Dermis blood vessel endothelial cell (primary cell): ENCODE measurements at places on chromosomes 3 and 15. TPM values are rescaled to one million over a fixed set of nuclear protein-coding genes. Genes with fewer than 3 reads are reported as not detected.

DNA sequence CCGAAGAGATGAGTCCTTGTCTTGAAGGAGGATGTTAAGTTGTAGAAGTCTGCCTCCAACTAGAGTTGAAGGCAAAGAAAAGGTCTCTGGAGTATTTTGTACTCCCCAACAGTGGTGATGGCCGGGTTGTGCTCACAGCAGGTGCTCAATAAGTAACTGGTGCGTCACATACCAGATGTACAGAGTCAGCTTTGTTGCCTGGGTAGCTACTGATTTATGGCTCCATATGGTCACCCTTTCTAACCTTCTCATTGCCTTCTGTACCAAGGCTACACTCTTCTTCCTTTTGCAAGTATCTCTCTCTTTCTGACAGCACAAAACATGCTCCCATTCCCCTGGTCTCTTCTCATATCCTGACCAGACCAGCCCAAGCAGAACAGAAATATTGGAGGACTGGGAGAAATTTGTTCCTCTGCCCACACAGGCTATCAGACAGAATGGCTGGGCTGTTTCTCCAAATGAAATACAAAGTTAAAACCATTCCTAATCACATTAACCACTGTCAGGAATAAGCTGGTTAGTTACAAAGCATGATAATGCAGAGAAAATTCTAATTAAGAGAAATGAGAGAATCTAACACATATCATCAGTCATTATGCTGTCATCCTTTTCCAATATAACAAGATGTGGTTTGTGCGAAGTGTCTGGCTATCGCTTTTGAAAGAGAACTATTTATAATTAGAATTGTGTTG, 150.1 kb upstream of the LRRN1 start:
- DNase-seq, result no peak

- DNase-seq, result no peak
Observed at GRCh38 chr15:32794973-32795372, 77.2 kb downstream of the GREM1 start.

TM6SF1 gene
- total RNA-seq, result 34.7 and 41.9 TPM in 2 replicates

DNA sequence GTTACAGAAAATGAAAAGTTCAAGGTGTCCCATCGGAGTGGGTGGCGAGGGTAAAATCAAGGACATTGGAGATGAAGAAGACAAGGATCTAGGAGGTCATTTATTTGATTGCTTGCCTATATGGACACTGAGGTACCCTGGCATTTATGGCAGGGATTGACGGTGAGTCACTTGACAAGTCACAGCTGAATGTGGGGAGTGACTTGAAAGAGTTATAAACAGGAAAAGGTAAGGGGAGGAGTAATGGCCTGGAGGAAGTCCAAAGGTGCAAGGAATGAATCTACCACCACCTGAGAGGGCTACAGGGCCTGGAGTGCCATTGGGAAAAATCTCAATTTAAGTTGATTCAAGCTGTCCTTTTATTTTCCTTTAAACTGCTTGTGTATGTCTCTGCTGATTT, 11.8 kb upstream of the SGO1 start:
- DNase-seq, result no peak

DNA sequence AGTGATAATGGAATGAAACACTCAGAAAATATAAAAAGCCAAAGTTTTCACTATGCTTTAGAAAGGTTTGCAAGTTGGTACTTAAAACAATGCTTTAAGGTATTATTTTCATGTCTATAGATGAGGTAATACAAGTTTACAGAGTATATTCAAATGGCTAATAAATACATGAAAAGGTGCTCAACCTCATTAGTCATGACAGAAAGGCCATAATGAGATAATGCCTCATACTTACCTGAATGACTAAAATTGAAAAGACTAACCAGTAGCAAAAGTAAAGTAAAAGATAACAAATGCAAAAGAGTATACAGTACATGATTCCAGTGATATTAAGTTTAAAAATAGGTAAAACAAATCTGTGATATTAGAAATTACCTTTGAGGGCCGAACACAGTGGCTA, 163.8 kb downstream of the SUCLG2 start:
- no peak for DNase-seq

GRCh38 chr3:185728630-185729336, 96.1 kb downstream of the IGF2BP2 start:
- peak; percentile 60 for DNase-seq

- DNase-seq, result no peak
Observed at GRCh38 chr3:24608701-24609390, 114.2 kb upstream of the THRB start.

PPP1R14D gene
- total RNA-seq, result not detected in 2 replicates

IMPG2 gene
- total RNA-seq, result 0.37 and 0.85 TPM in 2 replicates

- DNase-seq, result no peak
Observed at GRCh38 chr3:38335263-38335662, 11.3 kb upstream of the XYLB start.

DNA sequence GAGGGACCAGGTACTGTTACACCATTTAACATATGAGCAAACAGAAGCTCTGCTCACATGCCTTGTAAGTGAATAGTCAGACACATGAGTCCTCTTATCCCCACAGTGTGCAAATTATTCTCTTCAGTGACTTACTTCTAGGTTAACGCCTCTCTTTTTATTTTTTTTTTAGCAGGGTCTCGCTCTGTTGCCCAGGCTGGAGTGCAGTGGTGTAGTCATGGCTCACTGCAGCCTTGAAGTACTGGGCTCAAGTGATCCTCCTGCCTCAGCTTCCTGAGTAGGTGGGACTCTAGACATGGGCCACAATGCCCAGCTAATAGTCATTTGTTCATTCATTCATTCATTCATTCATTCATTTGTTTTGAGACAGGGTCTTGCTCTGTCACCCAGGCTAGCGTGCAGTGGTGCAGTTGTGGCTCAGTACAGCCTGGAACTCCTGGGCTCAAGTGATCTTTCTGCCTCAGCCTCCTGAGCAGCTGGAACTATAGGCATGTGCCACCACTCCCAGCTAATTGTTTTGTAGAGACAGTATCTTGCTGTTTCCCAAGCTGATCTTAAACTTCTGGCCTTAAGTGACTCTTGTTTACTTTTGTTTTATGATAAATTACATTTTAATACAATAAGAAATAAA, 94.7 kb downstream of the LRRC28 start:
- DNase-seq, result no peak

DNA sequence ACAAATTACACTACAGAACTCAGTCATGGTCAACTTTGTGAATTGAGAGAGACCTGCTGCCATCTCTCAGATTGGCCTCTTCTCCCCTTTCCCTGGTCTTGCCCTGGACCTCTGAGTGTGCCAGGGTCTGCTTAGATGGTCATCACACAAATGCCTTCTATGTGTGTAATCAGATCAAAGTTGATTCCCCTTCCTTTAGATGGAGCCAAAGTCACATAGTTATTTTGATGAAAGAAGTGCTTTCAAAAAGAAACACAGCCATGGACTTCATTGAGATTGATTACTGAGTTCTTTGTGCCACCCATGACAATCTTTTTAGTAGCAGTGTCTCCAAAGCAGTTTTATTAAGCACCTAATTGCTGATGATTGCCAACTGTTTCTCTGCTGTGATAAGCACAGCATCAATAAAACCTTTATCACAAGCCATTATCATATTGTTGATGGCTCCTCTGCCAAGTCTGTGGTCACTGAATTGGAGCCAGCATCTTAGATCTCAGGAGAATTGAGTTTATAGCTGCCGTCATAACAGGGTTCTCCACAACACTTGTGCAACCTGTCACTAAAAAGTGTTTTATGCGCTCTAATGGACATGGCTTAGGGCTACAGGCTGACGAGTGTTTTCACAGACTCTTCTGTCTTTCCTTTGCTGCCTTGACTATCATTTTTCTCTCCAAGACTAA, 149.7 kb upstream of the NUDT16 start:
- DNase-seq, result peak; percentile 31

DNA sequence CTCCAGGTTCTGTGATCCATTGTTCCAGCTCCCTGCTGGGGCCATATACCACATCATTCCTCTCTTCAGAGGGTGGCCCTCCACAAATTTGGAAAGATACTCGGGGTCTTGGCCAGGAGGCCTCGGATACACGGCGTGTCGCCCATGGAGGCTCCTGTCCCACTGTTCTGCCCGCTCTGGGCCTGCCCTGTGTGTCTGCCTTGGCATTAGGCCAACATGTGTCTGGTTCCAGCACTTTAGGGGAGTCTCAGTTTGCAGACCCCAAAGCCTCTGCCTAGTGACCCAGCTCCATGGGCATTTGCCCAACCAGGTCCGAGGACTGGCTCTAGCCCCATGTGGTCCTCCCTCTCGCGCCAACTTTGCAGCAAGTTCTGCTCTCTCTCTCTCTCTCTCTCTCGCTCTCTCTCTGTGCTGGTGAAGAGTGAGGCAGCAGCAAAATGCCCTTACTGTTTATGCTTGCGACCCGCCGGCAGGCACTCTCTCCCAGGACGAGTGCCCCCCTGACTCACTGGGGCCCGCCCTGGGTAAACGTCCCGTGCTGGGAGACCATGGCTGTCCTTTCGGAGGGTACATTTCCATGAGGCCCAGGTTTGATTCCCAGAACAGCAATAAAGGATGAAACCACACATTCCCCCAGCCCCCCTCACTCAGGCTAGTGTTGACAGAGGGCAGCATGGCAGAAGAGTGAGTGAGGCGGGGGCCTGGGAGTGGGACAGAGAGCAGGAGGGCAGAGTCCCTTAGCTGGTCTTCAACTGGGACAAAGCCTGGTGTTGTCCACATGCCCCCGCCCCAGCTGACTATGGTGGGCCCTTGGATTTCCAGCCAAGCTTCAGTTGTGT, 77.9 kb downstream of the ISG20 start:
- no peak for DNase-seq

DNA sequence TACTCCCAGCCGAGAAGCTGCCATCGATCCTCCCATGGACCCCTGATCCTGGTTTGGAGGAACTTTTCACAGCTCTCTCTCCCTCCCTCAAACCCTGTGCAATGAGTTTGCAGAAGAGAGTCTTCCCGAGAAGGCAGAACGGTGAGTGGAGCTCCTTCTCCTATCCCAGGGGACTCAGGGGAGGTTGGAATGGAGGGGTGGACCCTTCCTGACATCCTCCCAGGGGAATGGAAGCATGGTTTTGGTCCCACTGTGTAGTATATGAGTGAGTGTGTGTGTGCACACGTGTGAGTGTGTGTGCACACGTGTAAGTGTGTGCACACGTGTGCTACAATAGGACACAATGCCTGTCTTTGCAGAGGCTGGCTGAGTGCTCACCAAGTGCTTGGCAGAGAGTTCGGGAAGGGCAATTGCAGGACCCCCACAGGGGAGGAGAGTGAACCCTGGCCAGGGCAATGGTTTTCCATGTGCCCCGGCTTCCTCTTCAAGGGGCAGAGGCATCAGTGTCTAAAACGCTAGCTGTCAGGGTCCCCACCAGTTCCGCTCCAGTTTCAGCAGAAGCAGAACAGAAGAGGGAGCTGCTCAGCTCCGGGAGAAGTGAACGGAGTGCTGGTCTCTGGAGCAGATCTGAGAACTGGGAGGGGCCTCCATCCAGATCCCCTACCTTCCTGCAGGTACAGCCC, 13.8 kb upstream of the IL16 start:
- no peak for DNase-seq

TRPM1 gene
- 1.9 TPM in 1 of 2 replicates, not detected in the other for total RNA-seq

- DNase-seq, result no peak
Observed at GRCh38 chr3:167456157-167456799, 17.6 kb downstream of the SERPINI2 start.

PCSK6 gene
- 24.0 and 24.8 TPM in 2 replicates for total RNA-seq

RBPMS2 gene
- 0.14 TPM in 1 of 2 replicates, not detected in the other for total RNA-seq

DNA sequence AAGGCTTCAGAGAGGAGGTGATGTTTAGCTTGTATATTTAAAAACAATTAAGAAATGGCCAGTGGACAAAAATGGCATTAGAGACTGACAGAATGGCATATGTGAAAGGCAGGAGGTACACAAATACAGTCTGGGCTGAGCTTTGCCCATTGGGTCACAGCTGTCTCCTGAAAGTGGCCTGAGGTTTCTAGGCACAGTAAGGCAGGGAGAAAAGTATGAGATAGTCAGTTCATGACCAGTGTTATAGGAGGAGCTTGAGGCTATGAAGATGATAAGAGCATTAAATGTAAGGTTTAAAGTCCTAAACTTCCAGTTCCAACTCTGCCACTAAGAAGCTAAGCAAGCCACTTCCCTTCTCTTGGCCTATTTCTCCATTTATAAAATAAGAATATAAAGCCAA, 111.2 kb upstream of the SETMAR start:
- no peak for DNase-seq

SMCO1 gene
- total RNA-seq, result not detected in 2 replicates

- no peak for DNase-seq
Observed at GRCh38 chr3:20323307-20323927, 137.4 kb upstream of the SGO1 start.

DNA sequence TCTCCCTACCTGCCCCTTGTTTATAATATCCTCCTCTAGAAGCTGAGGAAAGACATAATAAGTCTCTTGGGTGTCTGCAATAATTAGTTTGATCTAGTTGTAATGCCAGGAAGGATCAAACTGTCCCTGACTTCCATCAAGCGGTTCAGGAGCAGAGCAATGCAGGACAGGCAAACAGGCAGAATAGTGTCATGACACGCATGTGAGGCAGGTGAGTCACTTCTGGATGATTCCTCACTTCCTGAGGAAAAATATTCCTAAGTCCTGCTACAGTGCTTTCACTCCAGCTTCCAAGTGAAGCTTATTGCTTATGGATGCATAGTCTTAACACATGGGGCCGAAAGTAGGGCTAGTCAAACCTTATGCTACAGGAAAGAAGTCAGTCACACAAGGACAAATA, 85.8 kb downstream of the GREM1 start:
- peak; percentile 2 for DNase-seq

DNA sequence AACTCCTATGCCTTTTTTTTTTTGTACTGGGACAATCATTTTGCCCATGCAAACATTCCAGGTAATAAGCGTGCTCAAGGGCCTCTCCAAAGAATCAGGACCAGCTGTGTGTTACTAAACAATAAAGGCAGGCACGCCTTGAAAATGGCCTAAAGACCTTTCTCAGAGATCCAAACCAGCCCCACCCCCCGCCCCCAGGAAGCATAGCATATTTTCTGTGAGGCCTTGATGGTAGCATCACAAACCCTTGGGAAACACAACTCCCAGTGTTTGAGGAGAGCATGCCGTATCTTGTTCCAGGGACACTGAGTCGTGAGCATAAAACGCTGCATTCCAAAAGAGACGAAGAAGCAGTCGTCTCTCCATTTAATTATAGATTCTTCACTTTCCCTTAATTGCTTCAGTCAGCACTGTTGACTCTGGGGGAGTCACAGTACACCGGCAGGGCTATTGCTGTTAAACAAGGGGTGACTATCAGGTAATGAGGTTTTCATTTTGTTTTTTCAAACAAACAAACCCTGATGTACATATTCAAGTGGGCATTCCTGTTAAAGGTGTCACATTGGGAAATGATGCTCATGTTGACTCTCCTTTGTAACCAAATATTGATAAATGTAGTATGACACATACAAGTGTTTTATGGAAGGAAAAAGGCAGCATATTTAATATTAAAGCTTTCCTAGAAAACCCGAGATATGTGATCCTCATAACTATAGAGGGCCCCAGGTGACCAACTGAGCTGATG, 4.4 kb upstream of the TPM1 start:
- DNase-seq, result no peak

SUSD5 gene
- 1.7 and 2.3 TPM in 2 replicates for total RNA-seq
